ENCODE measurements at places on chromosomes 12 and 14.

DNA sequence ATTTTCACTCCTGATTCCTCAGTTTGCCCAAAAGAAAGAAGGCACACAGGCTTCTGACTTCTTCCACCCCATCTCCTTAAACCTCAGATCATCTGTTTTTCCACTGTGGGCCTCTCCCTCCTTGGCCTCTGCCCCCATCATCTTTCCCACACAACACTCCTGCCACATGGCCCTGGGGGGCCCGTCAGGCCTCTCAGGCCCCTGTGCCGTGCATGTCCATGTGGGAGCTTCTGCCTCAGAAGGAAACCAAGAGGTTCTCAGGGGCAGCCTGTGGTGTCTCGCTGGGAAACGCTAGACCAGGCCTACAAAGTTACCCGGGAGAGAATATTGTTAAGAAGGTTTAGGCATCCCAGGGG lies 8.0 kb downstream of the KLHL33 start:
- no peak for DNase-seq

DNA sequence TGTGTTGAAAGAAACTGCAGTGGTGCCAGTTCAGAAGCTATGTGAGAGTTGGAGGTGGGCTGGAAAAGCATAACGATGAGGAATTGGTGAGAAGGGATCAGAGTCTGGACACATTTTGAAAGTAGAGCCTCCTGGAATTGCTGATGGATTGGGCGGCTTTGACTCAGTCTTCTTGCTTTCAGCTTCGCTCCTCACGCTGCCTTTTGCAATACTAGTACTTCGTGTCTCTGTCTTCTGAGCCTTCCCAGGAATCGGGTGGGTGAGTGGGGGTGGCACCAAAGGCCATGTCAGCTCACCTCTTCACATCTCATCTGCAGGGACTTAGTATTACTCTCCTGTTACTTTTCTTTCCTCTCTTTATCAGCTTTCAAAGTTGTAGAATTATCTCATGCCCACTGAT lies 101.6 kb upstream of the RFX4 start:
- no peak for DNase-seq

GRCh38 chr14:64979336-64980074 lies 7.2 kb upstream of the FNTB start:
- DNase-seq = no peak

GRCh38 chr12:56596815-56597214 lies 33.3 kb downstream of the BAZ2A start:
- no peak for DNase-seq

DNA sequence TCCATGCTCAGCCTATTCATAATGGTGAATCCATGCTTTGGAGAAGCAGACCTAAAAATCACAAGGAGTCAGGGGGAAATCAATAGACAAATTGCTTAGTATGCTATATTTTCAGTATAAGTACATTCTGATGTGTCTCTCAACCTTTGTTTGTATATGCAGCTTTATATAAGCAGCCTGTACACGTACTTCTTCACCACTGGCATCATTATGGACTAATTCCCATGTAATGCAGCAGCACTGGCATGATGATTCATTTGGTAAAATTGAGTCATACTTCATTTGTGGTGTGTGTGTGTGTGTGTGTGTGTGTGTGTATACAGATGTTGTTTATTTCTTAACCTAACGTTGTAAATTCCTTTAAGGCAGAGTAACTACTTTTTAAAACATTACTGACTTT lies 10.9 kb downstream of the DCP1B start:
- peak; percentile 17 for DNase-seq

DNA sequence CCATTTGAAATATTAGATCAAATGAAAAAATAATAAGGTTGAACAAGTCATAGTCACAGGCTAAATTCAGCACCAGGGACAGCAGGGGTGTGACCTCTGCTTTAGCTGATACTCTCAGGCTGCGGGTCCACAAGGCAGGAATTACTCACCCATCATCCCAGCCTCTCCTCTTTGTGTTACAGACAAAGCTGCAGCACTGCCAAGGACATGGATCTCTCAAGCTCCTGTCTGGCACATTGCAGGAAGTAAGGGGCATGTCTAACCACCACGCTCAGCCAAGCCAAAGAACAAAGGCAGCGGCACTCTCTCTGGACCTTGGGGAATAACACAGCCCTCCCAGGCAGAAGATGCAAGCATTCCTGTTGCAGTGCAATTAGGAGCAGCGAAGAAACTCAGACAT lies 783.8 kb downstream of the VRK1 start:
- peak; percentile 16 for DNase-seq

DNA sequence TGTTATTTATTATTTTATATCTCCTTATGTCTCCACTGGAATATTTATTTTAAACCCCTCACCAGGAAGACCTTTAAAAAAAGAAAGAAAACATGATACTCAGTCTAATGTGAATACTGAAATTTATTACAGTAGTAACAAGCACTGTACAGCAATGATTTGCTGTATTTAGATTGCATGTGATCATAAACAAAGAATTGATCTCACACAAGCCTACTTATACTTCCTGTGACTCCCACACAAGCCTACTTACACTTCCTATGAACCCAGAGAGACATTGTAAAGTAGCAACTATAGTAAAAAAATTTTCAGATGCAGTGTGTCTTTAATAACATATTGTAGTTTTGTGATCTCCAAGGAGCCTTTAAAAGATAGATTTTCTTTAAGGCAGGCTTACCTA lies 142.7 kb upstream of the SYT1 start:
- no peak for DNase-seq

DNA sequence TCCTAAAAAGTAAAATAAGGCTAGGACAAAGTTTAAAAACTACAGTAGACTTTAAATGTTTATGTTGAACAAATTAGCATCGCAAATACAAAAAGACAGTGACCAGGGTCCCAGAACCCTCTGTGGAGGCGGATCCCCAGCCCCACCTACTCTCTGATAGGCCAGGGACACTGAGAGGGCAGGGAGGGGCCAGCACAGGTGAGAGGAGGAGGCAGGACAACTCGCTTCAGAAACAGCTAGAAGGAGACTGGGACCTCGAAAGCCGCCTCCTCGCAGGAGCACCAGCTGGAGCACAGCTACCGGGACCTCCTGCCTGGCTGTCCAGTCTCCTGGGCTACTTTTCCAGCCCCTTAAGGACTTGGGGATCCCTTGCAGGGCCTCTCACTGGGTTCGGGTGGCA lies 992 bp downstream of the DNAH10 start:
- no peak for DNase-seq

GRCh38 chr12:121534495-121535148 lies 46.2 kb downstream of the KDM2B start:
- DNase-seq = peak; percentile 88

DNA sequence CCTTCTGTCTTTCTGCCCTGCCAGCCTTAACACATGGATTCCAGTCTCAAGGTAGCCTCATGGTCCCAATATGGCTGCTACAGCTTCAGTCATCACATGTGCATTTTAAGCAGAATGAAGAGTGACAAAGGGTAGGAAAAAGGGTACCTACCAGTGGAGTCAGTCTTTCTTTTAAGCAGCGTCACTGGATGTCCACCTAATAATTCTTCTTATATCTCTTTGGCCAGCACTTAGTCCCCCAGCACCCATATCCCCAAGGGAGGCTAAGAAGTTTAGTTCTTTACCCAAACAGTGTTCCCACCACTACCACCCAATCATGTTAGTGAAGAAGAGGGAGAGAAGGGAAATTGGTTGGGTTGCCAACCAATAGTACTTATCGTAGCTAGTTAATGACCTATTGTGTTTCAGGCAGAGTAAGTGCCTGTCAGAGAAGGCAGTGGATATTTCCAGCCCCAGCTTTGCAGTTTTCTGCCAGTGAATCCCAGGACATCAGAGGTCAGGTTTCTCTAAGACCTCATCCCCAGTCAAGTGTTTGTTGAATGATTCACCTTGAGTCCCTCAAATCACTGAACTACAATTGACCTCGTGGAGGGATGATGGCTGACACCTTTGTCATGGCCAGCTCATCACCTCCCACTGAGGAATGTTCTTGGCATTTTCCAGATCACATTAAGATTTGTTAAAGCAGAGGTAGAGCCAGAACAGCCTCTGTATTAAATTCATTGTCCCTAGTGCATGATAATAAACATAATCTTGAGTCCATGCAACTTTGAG lies 250.9 kb upstream of the CRY1 start:
- DNase-seq = no peak

Data from activated CD8-positive, alpha-beta T cell treated with anti-CD3 and anti-CD28 coated beads for 36 hours (primary cell).